ENCODE measurements at places on chromosomes 1 and 21.
A peak's percentile ranks its signal among the peaks of the same experiment; 100 is the strongest.

GRCh38 chr1:33008051-33008914, 28.4 kb downstream of the AK2 start:
- DNase-seq, result no peak

- DNase-seq, result no peak
Measured at GRCh38 chr1:9338397-9339246, 45.9 kb downstream of the SPSB1 start.

DNA sequence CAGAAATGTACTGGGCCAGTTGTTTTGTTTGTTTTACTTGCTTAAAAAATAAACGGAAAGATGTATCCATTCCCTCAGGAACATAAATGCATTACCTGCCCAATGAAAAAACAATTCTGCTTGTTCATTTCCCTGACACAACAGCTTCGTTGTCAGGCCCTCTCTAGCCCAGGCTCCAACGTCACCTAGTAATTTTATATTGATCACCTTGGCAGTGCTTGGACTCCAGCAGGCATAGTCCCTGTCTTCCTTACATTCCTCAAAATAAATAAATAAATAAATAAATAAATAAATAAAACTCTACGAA, 1.2 kb downstream of the CEP170 start:
- DNase-seq, result no peak

DNA sequence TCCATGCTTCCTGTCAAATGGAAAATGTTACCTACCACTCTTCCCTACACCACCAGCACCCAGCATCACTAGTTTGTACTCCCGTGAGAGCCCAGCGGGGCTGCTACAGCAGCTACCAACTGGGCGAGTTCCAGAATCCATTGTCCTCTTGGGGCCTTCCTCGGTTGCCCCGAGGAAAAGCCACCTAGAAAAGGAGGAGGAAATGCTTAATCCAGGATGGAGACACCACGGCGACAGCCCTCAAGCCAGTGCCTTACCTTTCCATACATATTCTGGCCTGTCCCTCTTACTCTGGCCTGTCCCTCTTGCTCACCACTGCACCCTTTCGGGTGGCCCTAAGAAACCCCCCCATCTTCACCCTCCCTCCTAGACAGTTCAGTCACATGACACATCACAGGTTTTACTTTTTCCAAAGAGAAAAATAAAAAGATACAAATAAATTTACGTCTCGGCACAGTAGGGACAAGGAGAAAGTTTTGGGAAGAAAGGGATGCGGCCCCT, 478 bp downstream of the RIT1 start:
- peak; percentile 64 for DNase-seq

DNA sequence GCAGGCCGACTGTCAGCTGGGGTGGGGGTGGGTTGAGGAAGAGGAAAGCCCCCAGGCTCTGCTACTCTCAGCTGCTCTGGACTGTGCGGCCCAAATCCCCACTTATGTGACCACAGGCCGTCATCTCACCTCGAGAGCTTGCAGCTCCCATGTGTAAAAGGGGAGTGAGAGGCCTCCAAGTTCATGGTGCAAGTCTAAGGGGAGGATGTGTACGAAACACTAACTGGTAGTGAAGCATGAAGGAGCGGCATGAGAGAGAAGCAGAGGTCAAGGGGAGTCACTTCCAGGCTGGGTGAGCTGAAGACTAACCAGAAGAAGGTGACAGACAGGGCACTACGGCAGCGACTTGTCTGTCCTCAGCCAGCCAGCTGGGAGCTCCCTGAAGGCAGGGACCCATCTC, 43.8 kb downstream of the GLIS1 start:
- no peak for DNase-seq

- no peak for DNase-seq
Measured at GRCh38 chr1:119453021-119453420, 38.1 kb downstream of the HSD3B2 start.

DNA sequence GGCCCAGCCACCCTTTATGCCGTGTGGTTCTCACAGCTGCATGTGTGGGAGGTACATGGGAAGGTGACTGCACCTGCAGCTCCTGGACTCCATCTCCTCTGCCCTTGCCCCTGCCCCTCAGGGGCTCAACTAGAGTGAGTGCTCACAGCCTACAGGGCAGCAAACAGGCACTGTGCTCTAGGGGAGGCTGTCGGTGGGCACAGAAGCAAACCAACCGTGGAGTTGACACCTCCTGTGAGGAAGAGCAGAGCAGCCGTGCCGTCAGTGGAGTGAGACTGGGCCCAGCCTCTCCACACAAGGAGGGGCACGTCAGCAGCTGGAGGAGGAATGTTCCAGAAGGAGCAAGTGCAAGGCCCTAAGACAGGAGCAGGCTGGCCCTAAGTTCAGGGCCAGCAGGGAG, 32.7 kb downstream of the BMP8A start:
- no peak for DNase-seq

GRCh38 chr1:27367160-27367650, 444 bp upstream of the MAP3K6 start:
- DNase-seq, result no peak

GRCh38 chr21:40568807-40569206, 278.2 kb downstream of the DSCAM start:
- DNase-seq, result no peak

DNA sequence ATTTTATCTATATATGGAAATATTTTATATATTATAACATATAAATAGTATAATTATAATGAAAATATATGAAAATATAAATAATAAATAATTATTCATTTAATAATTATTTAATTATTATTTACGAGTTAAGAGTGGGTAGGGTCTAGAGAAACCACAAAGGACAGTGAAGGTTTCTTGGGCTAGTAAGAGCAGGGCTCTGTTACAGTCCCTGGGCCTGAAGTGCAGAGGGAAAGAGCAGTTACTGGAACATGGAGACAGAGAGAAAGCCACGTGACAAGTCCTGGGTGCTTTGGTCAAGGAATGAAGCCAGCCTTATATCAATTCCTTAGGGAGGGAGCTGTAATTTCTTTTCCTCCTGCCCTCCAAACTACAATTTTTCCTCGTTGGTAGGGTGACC, 117.2 kb upstream of the OLIG2 start:
- no peak for DNase-seq

DNA sequence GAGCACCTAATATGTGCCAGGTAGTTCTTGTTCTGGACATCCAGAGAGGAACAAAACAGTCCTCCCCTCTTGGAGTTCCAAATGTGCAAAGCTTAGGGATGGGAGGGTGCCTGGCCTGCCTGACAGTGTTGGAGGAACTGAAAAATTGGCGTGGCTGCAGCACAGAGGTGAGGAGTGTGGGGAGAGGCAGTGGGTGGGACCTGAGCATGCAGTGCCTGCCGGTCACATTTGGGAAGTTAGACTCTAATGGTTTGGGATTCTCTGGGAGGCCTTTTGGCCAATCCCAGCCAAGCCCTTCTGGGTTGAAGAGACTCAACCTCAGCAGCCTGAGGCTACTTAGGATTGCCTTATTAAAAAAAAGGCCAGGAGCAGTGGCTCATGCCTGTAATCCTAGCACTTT, 2.3 kb upstream of the TCEA3 start:
- DNase-seq, result no peak

GRCh38 chr1:40877698-40878097, 15.5 kb upstream of the CITED4 start:
- DNase-seq, result peak; percentile 75

- no peak for DNase-seq
Measured at GRCh38 chr1:37243368-37244082, 209.2 kb upstream of the GRIK3 start.

DNA sequence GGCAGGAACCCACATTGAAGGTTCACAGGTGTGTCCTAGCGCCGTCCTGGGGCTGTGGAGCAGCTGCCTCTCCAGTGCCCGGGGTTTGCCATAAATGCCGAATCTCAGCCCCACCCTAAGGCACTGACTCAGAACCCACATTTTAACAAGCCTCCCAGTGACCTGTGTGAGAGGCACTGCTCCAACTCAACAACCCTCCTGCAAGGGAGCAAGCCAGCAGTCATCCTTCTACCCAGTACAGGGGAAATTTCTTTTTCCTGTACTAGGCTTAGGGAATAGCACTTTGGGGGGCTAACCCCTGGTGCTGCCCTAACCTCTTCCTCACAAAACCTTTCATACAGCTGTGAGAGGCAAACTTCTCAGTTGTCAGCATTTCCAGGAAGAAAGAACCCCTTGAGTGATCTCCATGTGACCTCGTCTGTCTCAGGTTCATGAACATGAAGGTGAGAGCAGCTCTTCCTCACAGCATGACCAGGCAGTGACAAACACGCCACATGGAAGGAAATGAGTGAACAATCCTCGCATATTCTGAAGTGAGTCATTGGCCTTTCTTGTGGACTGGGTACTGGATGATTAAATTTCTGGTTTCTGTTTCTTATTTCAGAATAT, 11.4 kb upstream of the BCAR3 start:
- DNase-seq, result peak; percentile 72

DNA sequence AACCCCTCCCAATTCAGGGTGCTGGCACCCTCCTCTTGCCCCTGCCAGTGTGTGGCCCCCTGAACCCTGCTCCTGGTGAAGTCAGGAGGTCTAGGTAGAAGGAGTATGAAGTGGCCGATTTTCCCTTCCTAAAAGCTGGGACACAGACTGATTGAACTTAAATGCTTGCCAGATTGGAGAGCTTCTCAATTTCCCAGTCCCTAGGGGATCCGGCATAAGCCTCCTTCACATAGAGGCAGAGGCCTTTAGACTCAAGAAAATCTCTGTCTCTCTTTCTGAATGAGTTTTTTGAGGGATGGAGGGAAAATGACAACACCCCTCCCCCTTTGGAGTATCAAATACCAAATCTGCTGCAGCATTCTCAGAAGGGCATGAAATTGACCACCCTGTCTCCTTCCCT, 51.5 kb downstream of the SYT2 start:
- no peak for DNase-seq

- peak; percentile 76 for DNase-seq
Measured at GRCh38 chr1:11736746-11737639, 1.1 kb downstream of the AGTRAP start.

- no peak for DNase-seq
Measured at GRCh38 chr1:156276966-156277381, 5.7 kb downstream of the SMG5 start.

DNA sequence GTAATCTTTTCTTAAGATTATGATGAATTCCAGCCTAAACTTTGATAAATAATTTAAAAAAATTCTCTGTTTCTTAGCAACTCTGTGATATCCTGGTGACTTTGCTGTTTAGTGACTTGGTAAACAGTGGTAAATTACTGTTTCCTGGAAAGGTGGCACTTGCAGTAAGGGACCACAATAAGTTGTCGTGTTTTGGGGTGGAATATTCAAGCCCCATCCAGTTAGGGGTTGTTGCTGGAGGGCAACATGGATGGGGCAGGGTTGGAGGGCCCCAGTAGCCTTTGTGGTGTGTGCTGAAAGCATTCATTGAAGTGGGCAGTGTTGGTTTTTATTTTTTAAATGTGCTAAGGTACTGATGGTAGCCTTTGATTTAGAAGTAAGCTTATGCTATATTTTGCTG, 30.3 kb downstream of the PRDM2 start:
- no peak for DNase-seq

- no peak for DNase-seq
Measured at GRCh38 chr1:247493106-247493505, 35.2 kb upstream of the OR2B11 start.

- DNase-seq, result no peak
Measured at GRCh38 chr1:54297596-54298283, 97.8 kb downstream of the MRPL37 start.

GRCh38 chr1:60133848-60134247, 60.3 kb upstream of the C1orf87 start:
- DNase-seq, result no peak

DNA sequence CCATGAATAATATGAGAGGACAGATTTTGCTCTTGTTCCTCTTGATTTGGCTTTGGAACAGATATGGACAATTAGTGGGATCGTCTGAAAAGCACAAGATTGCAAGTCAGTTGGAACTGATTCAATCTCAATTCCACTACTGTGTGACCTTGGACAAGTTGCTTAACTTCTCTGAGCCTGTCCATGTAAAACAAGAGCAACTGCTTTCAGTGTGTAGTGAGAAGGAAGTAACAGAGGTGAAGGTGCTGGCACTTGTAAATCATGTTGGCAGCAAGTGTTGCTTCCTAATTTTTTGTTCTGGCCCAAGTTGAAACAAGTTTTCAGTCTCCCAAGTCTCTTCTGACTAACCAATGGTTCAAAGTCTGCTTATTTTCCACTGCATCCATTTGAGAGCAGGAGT, 15.3 kb downstream of the INKA2 start:
- no peak for DNase-seq

- peak; percentile 71 for DNase-seq
Measured at GRCh38 chr21:38831526-38832467, 26.1 kb downstream of the ETS2 start.

DNA sequence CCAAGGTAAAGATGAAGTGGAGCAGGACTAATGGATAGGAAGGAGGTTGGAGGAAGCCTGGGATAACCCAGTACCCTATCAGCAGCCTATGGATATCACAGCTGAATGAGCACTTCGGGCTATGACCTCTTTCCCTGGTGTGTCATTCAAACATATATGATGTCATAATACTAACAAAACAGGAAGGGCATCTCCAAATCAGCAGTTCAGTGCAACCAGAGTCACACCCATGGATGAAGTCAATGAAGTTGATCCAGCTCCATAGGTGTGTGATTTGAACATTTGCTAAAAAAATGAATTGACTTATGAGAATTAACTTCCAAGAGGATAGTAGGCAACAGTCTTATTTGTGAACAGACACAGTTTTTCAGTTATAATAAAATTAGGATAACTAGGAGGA, 1.7 kb upstream of the C1orf116 start:
- no peak for DNase-seq

All from activated effector memory CD4-positive, alpha-beta T cell treated with anti-CD3 and anti-CD28 coated beads, Interleukin-2, amount 50 U/mL, for 16 hours (primary cell).